Central memory CD4-positive, alpha-beta T cell (primary cell): ENCODE measurements at places on chromosomes 3 and 15.

DNA sequence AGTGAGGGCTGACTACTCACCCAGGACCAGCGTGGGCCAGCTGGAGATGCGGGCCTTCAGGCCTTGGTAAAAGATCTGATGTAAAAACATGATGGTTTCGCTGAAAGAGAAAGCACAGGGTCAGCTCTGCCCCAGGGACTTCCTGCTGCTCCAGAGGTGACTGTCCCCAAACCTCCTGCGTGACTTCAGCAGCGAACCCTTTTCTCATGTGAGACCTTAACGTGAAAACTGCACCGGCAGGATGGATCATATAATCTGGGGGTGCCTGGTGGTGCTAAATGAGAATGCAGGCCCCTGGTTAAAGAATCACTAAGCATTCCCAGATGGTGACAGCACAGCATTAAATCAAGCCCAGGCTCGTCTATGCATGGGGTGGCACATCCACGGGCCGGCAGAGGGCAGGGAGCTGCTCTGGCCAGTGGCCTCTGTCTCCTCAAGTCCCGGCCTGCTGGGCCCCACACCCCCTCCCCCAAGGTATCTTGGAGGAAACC is 55.4 kb downstream of the RASGRF1 start:
- DNase-seq, result no peak

DNA sequence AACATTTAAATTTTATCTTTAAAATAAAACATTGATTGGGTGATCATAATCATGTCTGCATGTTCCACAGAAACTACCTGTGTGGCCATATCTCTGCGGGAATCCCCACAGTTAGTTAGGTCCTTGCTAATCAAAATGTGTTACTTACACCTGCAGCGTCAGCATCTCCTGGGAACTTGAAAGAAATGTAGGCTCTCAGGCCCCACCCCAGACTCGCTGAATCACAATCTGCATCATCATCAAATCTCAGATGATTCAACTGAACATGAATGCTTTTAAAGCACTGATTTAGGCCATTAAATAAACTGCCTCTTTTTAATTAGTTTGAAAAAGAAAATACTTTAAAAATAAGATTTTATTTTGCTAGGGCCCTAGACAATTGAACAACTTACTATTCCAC is 577.8 kb downstream of the PYDC2 start:
- DNase-seq, result no peak

- DNase-seq, result no peak
These were observed 69.9 kb downstream of the CMTM8 start for GRCh38 chr3:32308378-32308777.

- no peak for DNase-seq
These were observed 79.4 kb upstream of the THBS1 start for GRCh38 chr15:39501366-39502081.

- DNase-seq, result no peak
These were observed 12.2 kb upstream of the POLR2M start for GRCh38 chr15:57694279-57694678.

DNA sequence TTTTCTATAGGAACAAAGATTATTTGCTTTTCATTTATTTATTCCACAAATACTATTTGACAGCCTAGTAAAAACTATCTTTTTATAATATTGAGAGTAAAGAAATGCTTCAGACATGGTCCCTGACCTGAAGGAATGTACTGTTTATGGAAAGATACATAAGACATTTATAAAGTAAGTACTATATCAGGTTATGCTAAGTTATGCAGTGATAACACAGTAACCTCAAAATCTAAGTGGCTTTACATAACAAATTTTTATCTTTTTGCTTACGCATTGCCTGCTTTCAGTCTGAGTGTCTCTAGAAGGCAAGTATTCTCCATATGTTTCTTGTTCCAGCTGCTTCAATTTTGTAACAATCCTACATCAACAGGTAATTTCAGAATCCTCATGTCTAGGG is 694.0 kb downstream of the SQOR start:
- DNase-seq, result no peak

DNA sequence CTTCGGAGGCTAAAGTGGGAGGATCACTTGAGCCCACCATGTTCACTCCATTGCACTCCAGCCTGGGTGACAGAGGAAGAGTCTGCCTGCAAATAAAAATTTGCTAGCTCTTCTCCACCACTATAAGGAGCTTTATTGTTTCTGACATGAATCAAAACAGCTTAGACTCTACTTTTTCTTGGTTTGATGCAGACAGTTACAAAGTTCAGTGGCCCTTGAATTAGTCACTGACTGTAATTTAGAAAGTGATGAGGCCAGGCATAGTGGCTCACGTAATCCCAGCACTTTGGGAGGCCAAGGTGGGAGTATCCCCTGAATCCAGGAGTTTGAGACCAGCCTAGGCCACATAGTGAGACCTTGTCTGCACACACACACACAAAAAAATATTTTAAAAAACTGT is 172.4 kb upstream of the CGNL1 start:
- no peak for DNase-seq

- DNase-seq, result peak; percentile 7
These were observed 922 bp downstream of the ADPRH start for GRCh38 chr3:119580067-119580760.

DNA sequence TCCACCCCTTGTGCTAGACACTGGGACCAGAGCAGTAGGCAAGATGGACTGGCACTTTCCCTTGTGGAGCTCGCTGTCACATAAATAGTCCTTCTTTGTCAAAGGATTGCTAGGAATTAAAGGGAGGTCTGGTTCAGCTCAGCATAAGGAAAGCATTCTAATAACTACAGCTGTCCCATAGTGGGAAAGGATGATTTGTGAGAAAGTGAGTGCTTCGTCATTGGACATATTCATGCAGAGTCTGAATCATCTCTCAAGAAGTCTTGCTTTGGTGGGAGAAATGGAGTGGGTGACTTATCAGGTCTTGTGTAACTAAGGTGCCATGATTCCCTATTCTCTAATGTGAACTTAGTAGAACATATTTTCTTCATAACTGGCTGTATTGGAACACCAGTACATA is 14.7 kb downstream of the PPARG start:
- no peak for DNase-seq

- no peak for DNase-seq
These were observed 72.9 kb downstream of the RPLP1 start for GRCh38 chr15:69525543-69525942.

- no peak for DNase-seq
These were observed 109.7 kb upstream of the FAM3D start for GRCh38 chr3:58776231-58776630.

DNA sequence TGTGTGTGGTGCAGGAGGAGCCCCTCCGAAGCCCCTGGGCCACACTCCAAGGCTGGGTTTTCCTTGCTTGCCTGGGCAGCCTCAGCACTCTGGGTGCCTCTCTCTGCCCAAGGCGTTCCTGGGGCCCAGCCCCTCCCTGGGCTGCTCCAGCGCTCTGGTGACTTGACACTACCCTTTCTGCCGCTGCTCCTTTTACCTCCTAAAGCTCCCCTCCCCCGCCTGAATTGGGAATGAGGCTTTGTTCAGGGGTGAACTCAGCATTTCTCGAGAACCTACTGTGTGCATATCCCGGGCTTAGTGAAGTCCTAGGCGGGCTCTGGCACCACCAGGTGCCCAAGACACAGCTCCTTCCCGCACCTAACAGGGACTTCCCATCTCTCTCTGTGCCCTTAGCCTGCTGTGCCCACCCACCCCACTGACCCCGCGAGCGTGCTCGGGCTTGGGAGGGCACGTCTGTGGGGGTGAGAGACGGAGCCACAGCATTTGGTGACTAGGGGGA is 1.2 kb upstream of the BAHD1 start:
- no peak for DNase-seq

- no peak for DNase-seq
These were observed 146.3 kb downstream of the PLCL2 start for GRCh38 chr3:17030956-17031652.
